ENCODE measurements at places on chromosomes 4 and X.

DNA sequence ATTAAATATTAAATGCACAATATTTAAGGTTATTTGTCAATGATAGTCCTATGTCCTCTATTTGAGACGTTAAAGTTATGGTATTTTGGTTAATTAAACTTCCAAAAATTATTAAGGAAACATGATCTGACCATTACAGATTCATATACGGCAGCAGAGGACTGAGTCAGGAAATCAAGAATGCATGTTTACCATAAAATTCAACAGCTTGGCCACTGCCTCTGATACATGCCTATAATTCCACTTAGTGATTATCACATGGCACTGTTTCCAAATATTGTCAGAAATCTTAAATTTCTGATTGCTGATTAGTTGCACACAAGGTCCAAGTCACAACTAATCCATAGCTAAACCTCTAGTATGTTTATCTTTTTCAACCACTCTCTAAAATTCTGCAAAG lies 232.2 kb upstream of the UGT8 start:
- DNase-seq, result no peak

- DNase-seq, result no peak
These were observed 5.5 kb upstream of the MMAA start for GRCh38 chr4:145613566-145614232.

GRCh38 chr4:184891816-184892397 lies 66.1 kb upstream of the ACSL1 start:
- DNase-seq, result no peak

- no peak for DNase-seq
These were observed 72.6 kb upstream of the SLC4A4 start for GRCh38 chr4:71266090-71266794.

DNA sequence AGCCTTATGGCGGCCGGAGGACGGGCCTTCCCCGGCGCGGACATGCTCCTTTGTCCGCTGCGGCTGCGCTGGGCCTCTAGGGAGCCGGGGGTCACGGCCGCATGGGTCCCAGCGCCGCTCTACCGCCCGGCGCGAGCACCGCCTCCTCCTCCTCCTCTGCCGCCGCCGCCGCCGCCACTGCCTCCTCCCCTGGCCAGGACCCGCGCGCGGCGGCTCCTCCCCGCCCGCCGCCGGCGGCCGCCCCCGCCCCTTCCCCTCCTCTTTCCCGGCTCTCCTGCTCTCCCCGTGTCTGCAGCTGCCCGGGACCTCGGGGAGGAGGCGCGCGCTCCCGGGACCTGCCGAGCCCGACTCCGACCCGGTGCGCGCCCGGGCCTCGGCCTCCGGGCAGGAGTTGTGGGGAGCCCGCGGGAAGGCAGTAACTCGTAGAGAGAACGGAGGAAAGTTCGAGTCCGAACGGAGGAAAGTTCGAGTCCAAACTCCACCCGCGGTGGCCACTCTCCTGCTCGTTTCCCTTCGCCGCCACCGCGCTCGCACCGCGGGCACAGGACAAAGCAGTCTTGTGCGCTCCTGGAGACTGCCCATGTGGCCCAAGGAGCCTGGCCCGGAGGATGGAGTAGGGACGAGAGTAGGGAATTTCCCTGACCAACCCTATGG lies at the start of gene ADGRA3:
Gene ADGRA3, minus strand, starts transcription at position 179 of the 654 bp plus-strand sequence. CDS start 282 bp downstream, outside the sequence.
- no peak for DNase-seq

- DNase-seq, result no peak
These were observed 5.1 kb downstream of the MED28 start for GRCh38 chr4:17619416-17620105.

DNA sequence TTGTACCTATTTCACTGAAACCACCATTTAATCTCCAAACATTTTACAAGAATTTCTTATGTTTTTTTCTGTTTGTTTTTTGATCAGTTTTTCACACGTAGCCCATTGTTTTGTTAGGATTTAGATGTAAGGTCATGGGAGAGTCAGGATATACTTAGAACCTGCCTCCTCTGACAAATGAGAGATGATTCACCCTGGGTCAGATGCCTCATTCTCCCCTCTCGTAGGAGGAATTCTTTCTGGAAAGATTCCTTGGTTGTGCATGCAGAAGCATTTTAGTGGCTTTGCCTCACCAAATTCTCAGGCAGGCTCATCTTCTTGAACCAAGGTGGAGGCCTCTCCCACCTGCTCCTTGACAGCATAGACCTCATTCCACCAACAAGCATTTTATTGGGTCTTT lies 599.3 kb downstream of the SPRY1 start:
- no peak for DNase-seq

DNA sequence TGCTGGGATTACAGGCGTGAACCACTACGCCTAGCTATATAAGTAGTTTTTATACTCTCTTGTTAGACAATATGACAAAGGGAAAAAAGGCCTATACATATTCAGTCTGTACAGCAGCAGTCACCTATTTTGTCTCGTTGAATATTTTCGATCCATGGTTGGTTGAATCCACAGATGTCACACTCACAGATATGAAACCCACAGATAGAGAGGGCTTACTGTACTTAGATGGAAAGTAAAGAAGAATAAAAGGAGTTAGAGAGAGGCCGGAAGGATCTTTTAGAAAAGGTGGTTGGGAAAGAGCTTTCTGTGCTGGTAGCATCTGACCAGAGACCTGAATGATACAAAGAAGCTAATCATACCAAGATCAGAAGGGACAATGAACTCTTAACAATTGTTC lies 38.3 kb upstream of the SPINK2 start:
- DNase-seq, result no peak

DNA sequence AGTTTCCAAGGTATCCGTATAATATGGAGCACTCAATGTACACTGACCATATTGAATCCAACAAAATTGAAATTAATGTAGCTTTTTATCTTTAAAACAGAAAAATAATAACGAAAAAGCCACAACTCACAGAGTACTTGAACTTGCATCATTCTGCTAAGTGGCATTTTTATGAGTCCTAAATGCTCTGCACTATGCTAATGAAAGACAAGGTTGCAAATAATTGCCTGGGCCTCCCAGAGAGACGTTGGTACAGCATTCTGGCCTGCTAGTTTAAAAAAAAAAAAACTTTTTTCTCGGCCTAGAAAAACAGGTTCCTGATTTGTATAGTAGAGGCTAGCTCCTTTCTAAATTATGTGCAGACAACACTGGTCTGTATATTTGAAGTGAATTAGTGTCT lies 4.3 kb upstream of the FAM9B start:
- DNase-seq, result no peak

- no peak for DNase-seq
These were observed 21.2 kb upstream of the TRPC5OS start for GRCh38 chrX:111854556-111855490.

- no peak for DNase-seq
These were observed 297.4 kb upstream of the VCX start for GRCh38 chrX:7545564-7545963.

DNA sequence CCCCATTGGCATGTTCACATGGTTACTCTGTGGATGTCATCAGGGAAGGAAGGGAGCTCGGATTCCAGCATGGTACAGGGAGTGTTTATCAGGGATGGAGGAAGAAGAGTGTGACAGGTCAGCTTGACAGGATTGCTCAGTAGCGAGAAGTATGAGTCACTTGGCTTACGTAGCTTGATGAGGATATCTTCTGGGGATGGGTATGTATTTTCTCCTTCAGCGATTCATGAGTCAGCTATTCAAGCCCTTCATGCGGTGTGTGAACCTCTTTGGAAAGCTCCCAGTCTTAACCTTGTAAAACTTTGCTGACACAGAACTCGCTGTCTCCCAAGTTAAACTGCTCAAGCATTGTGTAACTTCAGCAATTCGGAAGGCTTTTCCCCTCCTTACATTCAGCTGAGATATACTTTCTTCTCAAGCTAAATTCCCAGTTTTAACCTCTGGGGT lies 275.4 kb downstream of the ARHGAP10 start:
- no peak for DNase-seq

DNA sequence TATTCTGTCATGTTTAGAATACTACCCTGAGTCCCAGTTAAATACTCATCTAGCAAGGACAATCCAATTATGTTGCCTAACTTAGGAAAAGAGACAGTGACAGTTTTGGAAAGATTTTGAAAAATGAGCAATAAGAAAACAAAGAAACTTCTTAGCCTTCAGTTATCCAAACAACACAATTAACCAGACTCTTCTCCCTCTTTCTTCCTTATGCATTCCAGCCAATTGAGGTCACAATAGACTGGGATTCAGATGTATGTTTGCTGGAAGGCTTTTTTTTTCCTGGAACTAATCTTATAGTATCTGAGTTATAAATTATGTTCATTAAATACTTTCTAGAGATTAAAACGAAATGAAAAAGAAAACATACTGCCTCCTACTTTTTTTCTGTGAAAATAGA lies 109.6 kb downstream of the GUCY2F start:
- DNase-seq, result no peak

GRCh38 chrX:8254401-8254800 lies 83.3 kb upstream of the VCX2 start:
- no peak for DNase-seq

DNA sequence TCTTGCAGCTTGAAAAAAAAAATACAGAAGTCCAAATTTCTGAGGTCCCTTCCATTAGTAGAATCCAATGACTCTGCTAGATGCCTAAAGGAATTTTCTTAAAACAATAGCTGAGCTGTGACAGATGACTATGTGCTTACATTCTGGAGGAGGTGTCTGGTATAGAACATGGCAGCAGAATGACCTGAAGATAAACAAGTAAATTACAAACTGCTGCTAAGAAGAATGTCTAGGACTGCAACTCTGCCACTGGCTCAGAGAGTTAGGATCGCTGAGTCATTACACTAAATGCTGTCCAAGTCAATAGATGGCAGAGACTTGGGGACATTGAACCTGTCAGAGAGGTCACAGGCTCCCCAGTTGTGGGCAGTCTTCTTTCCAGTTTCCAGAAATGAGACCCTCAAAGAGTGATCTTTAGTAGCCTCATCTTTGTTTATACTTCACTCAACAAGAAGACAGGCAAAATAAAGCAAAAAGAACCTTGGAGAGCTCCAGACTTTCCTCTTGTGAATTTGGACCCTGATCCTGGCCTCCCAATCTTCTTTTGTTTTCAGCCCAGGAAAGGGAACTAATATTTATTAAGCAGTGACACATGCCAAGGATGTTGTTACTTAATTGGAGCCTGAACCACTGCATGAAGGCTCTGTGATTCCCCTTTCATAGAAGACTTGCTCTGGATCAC lies 56.4 kb upstream of the SCML1 start:
- no peak for DNase-seq

- DNase-seq, result no peak
These were observed 709.8 kb upstream of the HS3ST1 start for GRCh38 chr4:12138488-12138887.

GRCh38 chr4:148998719-148999118 lies 556.5 kb upstream of the NR3C2 start:
- DNase-seq, result no peak

GRCh38 chrX:150731795-150732194 lies 38.6 kb downstream of the MTMR1 start:
- no peak for DNase-seq

- no peak for DNase-seq
These were observed 72.8 kb upstream of the BEND4 start for GRCh38 chr4:42225286-42225685.

- DNase-seq, result peak; percentile 59
These were observed at the start of gene TMEM165 for GRCh38 chr4:55395529-55396307. Gene TMEM165, plus strand, starts transcription at chr4:55395957. Its CDS starts 233 bp downstream, at chr4:55396190.

- DNase-seq, result no peak
These were observed 557.5 kb downstream of the PPARGC1A start for GRCh38 chr4:23332313-23332712.

All from stimulated activated CD8-positive, alpha-beta memory T cell treated with anti-CD3 and anti-CD28 coated beads, Interleukin-4, amount 100 ng/mL, for 4 hours (primary cell).